ENCODE measurements at places on chromosomes 3 and 15.

DNA sequence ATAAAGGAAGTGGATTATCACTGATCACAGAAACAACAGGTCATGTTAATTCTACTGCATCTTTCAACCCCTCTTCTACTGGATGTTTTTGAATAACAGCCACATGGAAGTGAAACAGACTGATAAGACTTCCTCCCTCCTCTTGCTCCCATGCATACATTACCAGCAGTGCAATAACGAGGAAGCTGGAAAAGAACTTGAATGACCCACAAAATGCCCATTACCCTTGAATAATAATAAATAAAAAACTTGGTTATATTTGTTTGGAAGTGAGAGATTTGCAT lies 51.6 kb downstream of the RARB start:
- DNase-seq, result no peak

DNA sequence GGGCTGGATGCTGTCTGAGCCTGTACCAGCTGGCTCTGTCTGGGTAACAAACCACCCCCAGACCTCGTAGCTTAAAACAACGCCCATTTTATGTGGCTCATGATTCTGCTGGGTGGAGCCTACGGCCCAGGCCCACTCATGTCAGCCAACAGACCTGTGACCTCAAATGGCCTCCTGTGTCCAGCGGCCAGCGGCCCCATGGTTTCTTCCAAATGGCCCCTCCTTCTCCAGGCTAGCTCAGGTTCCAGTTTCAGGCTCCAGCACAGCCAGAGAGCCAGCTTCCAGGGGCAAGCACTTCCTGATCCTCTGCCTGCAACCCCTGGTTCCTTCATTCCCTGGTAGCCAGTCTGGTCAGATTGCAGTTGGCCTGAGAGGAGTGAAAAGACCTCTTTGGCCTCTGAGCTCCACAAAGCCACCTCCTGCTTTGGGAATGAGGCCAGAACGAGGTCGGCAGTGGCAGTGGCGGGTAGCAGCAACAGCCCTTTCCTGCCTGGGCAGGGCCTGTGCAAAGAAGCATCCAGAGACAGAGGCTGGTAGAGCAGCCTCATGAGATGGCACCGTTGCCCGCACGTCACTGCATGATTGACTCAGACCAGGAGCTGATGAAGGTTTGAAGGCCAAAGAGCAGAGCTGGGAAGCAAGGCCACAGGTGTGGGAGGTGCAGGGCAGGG lies 21.0 kb upstream of the PLXNA1 start:
- DNase-seq, result no peak

DNA sequence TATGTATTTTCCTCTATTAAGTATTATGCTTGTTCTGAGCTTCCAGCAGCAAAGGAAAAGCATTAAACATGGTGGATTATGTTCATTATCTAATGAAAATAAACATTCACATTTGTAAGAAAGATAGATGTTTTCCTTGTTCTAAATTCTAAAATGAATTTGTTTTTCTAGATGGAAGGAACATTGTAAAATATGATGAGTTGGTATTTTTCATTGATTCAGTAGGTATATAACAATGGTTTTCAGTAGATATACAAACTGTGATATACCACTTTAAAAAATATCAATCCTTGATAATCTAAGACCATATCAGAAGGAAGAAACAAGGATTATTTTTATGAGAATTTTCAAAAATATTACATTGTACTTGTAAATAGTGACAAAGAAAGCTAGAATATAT lies 290.6 kb upstream of the GOLIM4 start:
- DNase-seq, result no peak

- DNase-seq, result no peak
Measured at GRCh38 chr3:117200962-117201361, 491.4 kb downstream of the TUSC7 start.

DNA sequence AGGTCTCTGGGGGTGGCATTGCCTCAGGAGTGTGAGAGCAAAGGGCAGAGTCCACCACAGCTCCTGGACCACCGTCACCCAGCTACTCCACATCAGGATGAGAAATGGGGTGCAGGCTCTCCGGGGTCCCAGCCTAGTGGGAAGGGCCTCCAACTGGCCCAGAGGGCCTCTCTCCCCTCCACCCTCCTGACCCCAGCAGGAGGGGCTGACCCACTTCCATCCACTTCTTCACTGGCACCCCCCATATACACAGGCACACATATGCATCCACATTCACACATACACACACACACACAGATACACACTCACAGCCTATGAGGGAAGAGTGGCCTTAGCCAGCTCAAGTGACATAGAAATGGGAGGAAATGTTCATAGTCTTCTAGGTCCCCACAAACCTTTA lies 286.0 kb downstream of the OCA2 start:
- no peak for DNase-seq

DNA sequence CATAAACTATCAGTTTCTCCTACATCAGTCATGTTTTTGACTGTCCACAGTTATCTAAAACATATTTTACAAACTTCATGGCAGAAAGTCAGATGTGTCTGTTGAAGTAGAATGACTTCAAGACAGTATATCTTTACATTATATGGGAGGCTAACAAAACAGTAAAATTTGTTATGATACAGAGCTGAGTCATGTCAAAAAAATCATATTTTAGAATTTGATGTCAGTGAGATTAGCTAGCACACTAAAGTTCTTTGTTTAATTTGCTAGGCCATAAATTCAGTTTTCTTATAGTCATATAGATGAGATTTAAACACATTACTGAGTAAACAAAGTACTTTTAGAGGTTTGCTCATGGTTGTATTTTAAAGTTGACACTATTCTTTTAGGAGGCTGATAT lies 80.3 kb upstream of the IGSF10 start:
- DNase-seq, result no peak

DNA sequence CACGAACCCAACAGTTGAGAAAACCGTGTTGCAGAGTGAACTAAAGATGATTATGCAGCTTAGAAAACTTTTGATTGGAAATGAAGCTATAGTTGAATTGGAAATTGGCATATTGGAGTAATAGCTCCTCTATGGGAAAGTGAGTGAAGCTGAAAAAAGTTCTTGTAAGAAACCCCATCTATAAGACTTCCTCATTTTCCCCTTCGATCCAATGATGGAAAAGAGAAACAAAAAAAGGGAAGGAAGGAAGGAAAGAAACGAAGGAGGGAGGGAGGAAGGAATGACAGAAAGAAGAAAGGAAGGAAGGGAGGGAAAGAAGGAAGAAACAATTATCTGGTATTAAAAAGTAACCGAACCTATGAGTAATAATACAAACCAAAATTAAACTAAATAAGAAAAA lies 791.8 kb upstream of the NR2F2 start:
- no peak for DNase-seq

- DNase-seq, result no peak
Measured at GRCh38 chr3:195692781-195693427, 27.9 kb upstream of the MUC20 start.

GRCh38 chr3:23776352-23776891 lies 29.3 kb upstream of the UBE2E1 start:
- peak; percentile 77 for DNase-seq

DNA sequence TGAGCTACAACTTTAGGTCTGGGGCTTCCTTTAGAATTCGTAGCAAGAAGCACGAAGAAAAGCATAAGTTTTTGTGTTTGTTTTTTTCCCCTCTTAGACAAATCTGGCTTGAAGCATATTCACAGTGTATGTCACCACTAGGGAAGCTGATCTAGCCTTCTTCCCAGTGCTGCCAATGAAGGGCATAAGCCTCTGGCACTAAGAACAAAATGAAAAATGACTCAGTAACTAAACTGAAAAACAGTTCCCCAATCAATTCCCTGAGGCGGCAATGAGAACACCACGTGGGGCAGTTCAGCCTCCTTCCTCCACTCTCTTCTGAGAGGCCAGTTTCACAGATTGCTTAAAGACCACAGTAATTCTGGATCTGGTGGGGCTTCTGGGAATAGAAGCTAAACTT lies 338.1 kb downstream of the GAP43 start:
- DNase-seq, result no peak

- no peak for DNase-seq
Measured at GRCh38 chr3:146476094-146476740, 6.9 kb upstream of the PLSCR2 start.

DNA sequence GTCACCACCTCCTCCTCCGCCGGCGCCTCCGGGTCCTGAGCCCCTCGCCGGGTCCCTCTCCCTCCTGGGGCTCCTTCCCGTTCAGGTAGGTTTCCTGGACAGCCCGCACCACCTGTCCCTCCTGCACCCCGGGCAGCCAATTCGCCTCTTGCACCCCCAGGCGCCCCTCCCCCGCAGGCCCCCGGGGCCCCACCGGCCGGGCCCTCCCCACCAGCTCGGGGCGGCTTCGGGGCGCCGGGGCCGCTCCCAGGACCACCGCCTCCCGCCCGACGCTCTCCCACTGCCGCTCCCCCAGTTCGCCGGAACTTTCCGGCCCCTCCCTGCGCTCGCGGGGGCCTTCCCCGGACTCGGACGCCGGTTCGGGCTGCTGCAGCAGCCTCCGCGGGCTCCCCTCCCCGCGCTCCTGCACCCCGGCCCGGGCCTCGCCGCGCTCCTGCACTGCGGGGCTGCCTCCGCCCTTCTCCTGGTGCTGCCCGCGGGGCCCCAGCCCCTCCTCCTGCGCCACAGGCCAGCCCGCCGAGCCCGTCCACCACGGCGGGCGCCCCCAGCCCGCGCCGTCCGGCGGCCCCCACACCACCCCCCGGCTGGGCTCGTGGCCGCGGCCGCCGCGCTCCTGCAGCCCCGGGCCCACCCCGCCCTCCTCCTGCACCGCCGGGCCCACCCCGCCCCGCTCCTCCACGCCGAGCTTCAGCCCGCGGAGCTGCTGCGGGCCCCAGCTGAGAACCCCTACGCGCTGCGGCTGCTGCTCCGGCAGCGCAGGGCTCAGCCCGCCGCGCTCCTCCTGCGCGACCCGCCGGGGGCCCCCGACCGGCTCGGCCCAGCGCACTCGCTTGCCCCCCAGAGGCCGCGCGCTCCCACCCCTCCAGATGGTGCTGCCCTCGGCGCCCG lies 587 bp upstream of the TNK2 start:
- no peak for DNase-seq

DNA sequence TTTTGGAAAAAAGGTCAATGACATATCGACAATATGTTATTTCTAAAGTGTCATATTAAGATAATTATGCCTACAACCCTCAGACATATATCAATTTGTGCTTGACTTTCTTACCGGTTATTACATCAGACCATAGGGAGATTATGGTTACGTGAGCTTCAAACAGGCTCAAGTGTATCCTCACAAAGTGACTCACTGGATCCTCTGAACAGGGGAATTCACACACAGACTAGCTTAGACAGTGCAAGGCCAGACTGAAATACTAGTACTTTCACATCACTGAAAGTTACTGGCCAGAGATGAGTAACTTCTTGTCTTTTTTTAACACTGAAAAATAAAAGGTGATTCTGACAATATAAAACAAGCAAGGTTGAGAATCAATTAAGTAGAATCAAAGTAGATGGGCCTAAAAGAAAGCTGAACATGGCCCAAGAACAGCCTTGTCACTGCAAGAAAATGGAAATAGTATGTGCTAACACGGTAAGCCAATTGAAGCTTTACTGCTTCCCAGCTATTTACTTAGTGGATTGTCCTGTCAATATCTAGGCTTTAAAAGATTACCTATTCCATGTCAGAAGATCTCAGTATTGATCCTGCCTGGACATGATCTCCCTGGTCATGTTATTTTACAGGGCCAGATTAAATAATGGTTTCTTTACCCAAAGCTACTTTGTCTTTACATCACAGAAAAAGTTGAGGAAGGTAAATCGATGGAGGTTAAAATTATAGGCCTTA lies 848.6 kb downstream of the ROBO1 start:
- DNase-seq, result peak; percentile 83

- DNase-seq, result no peak
Measured at GRCh38 chr3:41346698-41347270, 147.5 kb downstream of the CTNNB1 start.

- DNase-seq, result no peak
Measured at GRCh38 chr3:161794551-161794950, 297.9 kb downstream of the OTOL1 start.

DNA sequence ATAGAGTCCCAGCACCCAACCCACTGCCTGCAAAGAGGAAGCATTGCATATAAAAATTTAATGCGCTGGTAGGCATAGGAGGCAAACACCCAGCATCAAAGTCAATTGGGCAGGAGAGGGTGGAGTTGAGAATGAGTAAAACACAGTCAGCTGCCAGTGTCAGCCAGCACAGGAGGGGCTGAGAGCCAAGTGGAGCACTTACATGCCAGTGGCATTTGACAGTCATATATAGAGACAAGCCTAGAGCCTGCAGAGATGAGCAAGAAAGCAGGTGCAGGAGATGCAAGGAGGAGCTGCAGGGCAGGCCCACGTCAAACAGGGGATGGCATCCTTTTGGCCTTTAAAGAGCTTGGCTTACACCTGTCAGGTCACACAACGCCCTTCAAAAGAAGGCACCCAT lies 27.6 kb upstream of the ZFAND6 start:
- DNase-seq, result no peak

DNA sequence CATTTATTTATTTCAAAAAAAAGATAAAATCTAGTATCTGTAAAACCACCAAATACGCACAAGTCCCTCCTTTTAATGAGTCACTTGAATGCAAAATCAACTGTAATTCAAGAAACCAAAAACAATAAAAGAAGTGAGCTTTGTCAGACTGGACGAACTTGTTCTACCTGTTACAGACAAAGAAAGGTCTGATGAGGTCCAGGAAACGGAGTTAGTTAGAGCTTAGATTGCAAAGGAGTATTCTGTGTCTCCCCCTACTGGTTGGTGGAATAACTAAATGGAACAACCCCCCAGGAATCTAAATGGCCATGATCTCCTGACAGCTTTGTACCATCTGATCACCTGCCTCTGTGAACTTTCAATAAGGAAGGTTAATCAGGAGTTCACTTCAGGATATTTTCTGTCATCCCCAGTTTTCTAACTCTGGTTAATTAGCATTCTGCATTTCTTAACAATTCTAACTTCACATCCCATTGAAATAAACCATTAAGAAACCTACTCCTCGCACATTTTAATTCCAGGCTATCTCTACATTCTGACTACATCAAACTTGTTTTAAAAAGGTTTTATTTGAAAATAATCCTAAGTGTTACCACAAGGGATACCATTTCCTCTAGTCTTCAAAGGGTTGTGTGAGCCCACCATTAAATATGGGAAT lies 333.0 kb upstream of the SATB1 start:
- peak; percentile 5 for DNase-seq

GRCh38 chr15:25565470-25566264 lies 126.8 kb upstream of the UBE3A start:
- DNase-seq, result no peak

- no peak for DNase-seq
Measured at GRCh38 chr15:73141216-73141900, 89.1 kb downstream of the NEO1 start.

- DNase-seq, result no peak
Measured at GRCh38 chr3:58789385-58789784, 122.8 kb upstream of the FAM3D start.

GRCh38 chr15:77580996-77581682 lies 51.6 kb downstream of the LINGO1 start:
- no peak for DNase-seq

DNA sequence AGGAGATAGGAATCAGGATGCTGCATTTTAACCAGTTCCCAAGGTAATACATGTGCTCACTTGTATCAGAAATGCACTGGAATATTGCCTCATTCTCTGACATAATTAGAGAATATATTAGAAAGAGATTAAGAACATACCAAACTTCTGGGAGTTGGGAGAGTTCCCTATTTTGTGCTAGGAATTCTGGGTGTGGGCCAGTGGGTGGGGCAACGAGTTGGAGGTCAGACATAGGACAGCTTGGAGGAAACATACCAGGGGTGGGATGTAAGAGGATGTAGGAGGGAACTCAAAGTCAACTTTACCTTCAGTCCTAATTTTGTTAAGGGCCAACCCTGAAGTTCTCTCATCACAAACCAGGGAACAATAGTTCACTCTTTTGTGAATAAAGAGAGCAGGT lies 83.6 kb downstream of the SLC7A14 start:
- DNase-seq, result peak; percentile 59

GRCh38 chr15:69848551-69849231 lies 249.0 kb downstream of the TLE3 start:
- DNase-seq, result no peak

All from fibroblast of skin of left quadriceps (primary cell).